ENCODE measurements at places on chromosomes 7 and 10.

- DNase-seq = no peak
Observed at GRCh38 chr10:25682203-25682851, 251.7 kb upstream of the MYO3A start.

DNA sequence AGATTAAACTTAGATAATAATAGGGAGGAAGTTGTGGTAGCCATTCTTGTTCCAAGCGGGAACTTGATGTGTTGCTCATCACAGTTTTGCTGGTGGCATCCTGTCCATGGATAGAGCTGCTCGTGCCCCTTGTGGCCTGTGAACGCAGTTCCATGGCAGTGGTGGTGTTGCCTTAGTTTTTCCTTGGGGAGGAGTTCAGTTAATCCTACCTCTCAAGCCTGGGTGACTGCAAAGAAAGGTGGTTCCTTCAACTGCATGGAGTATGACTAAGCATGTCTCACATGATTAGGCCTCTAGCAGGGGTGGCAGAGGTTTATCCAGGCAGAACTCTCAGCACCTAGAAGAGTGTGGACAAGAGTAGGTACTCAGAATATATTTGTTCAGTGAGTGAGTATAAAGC lies 99.7 kb downstream of the MAPK8 start:
- DNase-seq = no peak

- DNase-seq = no peak
Observed at GRCh38 chr10:89296220-89296648, 5.6 kb upstream of the IFIT2 start.

- no peak for DNase-seq
Observed at GRCh38 chr7:35430547-35431153, 176.8 kb upstream of the TBX20 start.

- DNase-seq = no peak
Observed at GRCh38 chr10:127315888-127316287, 119.5 kb upstream of the INSYN2A start.

- DNase-seq = no peak
Observed at GRCh38 chr10:78924319-78925003, 144.3 kb upstream of the ZMIZ1 start.

DNA sequence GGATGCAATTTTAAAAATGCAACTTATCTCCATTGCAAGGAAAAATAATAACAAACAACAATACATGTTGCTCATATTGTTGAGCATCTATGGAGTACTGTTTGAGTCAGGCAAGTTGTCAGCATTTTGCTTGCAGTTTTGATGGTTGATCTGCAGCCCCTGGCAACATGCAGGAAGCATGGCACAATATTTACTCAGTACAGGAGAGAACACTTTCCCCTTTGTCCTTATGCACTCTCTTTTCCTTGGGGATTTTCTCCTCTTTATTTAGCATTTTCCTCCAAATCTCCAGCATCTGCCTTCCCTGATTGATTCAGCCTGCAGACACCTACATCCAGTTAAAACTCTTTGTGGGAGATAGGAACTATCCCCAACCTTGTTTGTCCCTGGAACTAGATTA lies 620.5 kb upstream of the LRRN3 start:
- DNase-seq = no peak

- DNase-seq = no peak
Observed at GRCh38 chr7:148856578-148856881, 27.6 kb downstream of the EZH2 start.

DNA sequence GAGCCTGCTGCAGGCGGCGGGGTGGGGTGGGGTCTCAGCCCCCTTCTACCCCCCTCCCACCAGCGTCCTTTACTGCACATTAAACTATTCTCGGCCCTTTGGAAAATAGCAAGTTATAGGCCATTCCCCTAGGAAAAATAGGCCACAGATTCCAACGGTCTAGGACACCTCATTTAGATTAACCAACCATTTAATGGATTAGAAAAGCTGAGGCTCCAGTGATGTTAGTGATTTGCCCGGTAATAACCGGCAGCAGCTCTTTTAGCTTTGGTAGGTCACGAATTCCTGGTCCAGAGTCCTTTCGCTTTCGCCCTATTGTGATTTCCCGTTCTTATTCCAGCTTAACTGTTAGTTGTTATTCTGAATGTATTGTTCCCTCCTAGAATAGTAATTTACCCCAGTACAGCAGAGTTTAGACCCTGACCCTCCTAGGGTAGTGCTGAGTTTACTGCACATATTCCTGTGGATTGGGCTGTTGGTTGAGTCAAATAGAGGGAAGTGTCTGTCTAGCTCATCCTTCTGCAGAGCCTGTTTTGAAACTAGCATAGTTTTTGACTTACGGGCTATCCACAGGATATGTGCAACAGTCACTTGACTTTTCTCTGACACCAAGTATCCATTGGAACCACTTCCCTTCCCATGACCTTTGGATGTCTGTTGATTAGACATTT lies 754 bp downstream of the GSTO1 start:
- DNase-seq = no peak

GRCh38 chr7:148515728-148516695 lies 74.6 kb upstream of the C7orf33 start:
- DNase-seq = no peak

- DNase-seq = no peak
Observed at GRCh38 chr10:97597778-97598177, 8.3 kb downstream of the C10orf62 start.

GRCh38 chr7:90617442-90617841 lies 21.3 kb downstream of the CDK14 start:
- no peak for DNase-seq

- DNase-seq = no peak
Observed at GRCh38 chr7:17580141-17580540, 281.7 kb downstream of the AHR start.

GRCh38 chr7:2922348-2922691 lies 78.2 kb upstream of the GNA12 start:
- DNase-seq = no peak

- DNase-seq = no peak
Observed at GRCh38 chr10:18421726-18422293, 229.6 kb downstream of the NSUN6 start.

Measured in thoracic aorta (tissue), 2 donors.